BJ (cell line): ENCODE measurements at places on chromosomes 2 and 18.
A peak's percentile ranks its signal among the peaks of the same experiment; 100 is the strongest.

- no peak for DNase-seq
Measured at GRCh38 chr18:63514888-63515678, 27.1 kb upstream of the SERPINB12 start.

DNA sequence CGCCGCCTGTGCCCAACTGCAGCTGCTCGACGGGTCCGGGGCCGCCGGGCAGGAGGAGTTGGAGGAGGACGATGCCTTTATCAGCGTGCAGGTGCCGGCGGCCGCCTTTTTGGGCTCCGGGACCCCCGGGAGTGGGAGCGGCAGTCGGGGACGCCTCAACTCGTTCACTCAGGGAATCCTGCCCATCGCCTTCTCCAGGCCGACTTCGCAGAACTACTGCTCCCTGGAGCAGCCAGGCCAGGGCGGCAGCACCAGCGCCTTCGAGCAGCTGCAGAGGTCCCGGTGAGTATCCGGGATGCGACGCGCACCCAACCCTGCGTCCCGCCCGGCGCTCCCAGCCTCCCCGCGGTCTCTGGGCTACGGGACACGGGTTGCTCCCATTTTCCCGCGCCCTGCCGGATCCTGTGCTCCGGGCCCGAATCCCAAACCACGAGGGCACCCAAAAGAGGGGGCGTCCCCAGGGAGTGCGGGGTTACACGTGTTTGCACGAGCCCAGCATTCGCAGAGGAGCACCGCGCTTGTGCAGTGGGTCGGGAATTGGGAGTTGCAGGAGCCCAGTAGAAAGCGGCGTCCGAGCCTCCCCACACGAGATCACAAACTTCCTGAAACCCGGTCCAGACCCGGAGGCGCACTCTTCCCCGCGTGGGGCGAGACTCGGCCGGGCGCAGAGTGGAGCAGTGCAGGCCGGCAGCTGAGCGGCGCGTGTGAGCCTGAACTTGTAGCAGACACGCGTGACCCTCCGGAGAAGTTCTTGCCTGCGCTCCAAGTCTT lies 1.2 kb downstream of the CABLES1 start:
- no peak for DNase-seq

DNA sequence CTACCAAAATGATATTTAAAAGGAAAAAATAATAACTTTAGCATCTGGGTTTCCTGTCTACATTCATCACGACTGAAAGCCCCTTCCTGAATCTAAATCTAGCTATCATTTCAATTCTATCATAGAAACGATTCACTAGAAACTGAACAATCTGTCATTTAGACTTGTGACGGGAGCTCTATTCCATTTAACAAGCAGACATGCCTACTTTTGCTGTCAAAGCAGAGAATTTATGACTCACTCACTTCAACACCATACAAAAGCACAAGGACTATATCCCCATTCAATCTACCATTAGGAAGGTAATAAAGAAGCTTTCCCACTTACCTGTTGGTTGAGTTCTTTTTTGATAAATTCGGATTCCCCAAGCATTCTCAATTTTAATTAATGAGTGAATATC lies 1072.3 kb downstream of the LRP1B start:
- no peak for DNase-seq

GRCh38 chr18:75167759-75168618 lies 41.0 kb downstream of the PTGR3 start:
- no peak for DNase-seq

DNA sequence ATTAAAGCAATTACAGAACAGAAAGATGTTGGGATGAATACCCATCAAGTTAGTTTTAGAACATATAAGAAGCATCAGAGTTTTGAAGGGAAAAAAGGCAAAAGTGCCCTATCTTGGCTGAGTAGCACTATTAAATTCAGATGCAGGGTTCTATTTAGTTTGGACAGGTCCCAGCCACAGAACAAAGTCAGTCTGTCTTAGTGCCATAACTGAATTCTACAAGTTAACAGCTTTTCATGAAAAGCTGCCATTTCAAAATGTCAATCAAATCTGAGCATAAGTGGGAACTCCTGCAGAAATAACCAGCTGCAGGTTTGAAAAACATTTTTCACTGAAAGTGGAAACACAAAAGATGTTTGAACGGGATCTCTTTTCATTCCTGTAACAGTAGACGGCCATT lies 160.4 kb downstream of the SRBD1 start:
- DNase-seq: no peak

DNA sequence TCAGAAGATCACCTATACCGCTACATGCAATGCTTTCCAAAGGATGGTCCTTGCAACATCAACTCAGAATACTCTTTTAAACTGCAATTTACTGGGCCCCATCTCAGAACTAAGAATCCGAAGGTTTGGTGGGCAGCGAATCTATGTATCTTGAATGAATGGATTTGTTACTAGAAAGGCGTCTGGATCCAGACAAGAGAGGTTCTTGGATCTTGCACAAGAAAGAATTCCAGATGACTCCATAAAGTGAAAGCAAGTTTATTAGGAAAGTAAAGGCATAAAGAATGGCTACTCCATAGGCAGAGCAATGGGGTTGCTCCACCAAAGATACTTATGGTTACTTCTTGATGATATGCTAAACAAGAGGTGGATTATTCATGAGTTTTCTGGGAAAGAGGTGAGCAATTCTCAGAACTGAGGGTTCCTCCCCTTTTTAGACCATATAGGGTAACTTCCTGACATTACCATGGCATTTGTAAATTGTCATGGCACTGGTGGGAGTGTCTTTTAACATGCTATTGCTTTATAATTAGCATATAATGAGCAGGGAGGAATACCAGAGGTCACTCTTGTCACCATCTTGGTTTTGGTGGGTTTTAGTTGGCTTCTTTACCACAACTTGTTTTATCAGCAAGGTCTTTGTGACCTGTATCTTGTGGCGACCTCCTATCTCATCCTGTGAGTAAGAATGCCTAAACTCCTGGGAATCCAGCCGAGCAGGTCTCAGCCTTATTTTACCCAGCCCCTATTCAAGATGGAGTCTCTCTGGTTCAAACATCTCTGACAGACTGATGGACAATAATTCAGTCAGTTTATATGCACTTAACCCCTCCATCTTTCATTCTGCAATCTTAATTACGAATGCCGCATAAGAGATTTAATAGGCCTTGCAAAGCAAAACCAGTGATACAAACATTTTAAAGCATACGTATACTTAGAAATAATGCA lies 7.5 kb upstream of the RMDN2 start:
- no peak for DNase-seq

DNA sequence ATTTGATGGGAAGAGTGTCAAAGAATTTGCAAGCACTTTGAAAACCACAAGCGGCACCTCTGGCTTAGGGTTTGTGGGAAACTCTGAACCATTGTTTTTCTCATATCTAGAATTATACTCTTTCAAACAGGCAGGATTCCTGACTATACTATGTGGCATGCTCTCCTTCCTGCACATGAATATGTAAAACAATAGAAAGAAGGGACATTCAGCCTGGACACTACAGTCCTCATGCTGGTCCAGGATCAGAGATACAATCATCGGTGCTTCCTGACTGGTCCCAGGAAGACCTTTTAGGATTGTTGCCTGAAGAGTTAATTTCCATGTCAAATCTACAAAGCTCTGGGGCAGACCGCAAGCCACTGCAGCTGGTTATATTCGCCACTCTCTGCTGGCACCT lies 55.7 kb upstream of the RASGRP3 start:
- no peak for DNase-seq

DNA sequence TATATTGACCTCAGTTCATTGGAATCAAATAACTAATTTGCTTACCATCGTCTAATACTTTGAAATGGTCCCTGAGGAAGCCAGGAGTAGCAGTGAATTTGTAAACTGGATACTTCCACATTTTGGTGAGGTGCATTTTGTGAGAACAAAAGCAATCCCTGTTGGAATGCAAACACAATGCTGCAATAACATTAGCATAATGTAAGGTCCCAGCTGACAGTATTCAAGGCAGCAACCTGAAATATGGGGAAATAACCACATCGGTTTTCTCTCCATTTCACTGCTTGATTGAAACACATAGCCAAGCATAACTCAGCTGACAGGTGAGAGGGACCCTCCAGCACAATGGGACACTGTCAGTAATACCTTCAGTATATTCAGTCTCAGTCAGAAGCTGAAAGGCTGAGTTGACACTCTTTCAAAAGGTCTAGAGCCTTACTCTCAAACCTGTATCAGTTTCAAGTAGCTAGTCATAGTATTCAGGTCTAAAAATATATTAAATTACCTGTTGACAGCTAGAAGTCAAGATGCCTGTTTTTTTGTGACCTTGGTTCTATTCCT lies 1311.9 kb upstream of the NRXN1 start:
- DNase-seq: no peak

GRCh38 chr2:240873805-240874714 lies 5.4 kb downstream of the AGXT start:
- DNase-seq: no peak

DNA sequence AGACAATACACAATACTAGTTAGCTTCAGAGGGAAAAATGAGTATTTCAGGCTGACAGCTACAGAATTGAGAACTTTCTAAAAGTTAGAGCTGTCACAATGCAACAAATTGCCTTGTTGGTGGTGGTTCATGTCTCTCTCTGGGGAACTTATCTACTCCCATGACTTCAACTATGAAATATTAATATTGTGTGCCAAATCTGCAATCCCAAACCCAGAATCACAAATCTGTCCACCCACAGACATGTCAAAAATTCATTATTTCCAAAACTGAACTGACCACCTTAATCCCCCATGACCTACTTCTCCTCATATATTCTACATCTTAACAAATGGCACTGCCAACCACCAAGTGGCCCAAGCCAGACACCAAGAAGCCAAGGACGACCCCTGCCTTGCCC lies 143.5 kb downstream of the TCF4 start:
- no peak for DNase-seq

- DNase-seq: no peak
Measured at GRCh38 chr18:31680831-31681568, 3.4 kb downstream of the B4GALT6 start.

- DNase-seq: peak; percentile 53
Measured at GRCh38 chr2:239348563-239349452, 52.0 kb downstream of the HDAC4 start.

GRCh38 chr18:22504251-22505030 lies 86.7 kb upstream of the CTAGE1 start:
- no peak for DNase-seq

- DNase-seq: no peak
Measured at GRCh38 chr18:50955253-50955652, 12.6 kb upstream of the ELAC1 start.

- no peak for DNase-seq
Measured at GRCh38 chr2:65790676-65790935, 358.2 kb upstream of the SPRED2 start.

DNA sequence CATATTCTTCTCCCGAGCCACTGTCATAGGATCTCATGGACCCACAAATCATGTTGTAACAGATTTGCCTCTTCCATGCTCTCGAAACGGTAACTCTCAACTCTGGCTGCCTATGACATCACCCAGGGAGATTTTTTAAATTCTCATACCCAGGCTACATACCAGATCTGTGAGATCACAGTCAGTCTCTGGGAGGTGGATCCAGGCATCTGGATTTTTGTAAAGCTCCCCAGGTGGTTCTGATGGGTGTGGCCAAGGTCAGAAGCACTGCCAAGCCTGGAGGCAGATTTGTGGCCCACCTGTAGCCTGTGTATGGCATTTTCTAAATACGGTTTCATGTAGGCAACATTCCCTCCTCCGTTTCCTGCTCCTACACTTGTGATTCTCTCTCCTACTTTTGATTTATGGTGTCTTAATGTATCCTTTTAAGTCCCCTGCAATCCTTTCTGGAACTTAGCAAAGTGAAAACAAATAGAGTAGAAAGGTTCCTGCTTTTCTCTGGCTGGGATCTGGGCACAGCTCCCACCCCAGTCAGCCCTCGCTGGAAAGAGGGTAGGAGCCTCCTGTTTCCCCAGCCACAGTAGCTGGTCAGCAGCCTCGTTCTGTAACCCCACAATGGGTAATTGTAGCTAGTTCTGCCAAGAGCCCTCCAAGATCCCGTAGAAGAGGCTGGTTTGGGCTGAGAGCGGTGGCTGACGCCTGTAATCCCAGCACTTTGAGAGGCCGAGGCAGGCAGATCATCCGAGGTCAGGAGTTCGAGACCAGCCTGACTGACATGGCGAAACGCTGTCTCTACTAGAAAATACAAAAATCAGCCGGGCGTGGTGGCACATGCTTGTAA lies 96.2 kb downstream of the KLHL29 start:
- peak; percentile 50 for DNase-seq
